ENCODE measurements at places on chromosomes 12 and 14.

GRCh38 chr12:989051-989450, 2.0 kb upstream of the ERC1 start:
- DNase-seq: no peak

- no peak for DNase-seq
Observed at GRCh38 chr12:12064596-12064995, 6.1 kb upstream of the BCL2L14 start.

GRCh38 chr14:93186466-93186865, 1.3 kb downstream of the LYSET start:
- DNase-seq: no peak

GRCh38 chr12:74551291-74551690, 13.7 kb downstream of the ATXN7L3B start:
- no peak for DNase-seq

- DNase-seq: no peak
Observed at GRCh38 chr12:84637926-84638325, 274.7 kb downstream of the SLC6A15 start.

GRCh38 chr14:77076113-77076631, 21.9 kb upstream of the CIPC start:
- no peak for DNase-seq

- no peak for DNase-seq
Observed at GRCh38 chr12:623172-623864, 39.9 kb downstream of the NINJ2 start.

- peak; percentile 83 for DNase-seq
Observed at GRCh38 chr14:81164167-81164774, 56.5 kb downstream of the GTF2A1 start.

GRCh38 chr12:98227162-98227561, 288.2 kb upstream of the TMPO start:
- DNase-seq: peak; percentile 7

Measured in HCT116 (cell line).